Bone marrow (tissue), 2 donors: ENCODE measurements at places on chromosomes 5 and 9.

DNA sequence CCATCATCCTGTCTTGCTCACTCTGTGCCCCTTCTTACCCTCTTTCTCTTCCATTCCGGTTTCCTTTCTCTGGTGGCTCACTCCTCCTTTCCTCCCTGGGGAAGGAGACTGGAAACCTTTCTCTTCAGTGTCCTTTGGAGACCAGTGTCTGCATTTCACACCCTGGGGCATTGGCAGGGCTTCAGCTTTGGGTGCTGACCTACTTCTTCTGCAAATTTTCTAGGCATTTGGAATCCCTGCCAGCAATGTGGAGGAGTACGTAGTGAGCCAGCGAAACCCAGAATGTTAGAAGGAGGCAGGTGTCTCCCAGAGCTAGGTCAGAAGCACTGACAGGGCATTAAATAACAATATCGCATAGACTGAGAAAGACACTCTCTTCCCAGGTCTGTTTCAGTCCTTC lies 122.2 kb downstream of the SLC28A3 start:
- no peak for DNase-seq

DNA sequence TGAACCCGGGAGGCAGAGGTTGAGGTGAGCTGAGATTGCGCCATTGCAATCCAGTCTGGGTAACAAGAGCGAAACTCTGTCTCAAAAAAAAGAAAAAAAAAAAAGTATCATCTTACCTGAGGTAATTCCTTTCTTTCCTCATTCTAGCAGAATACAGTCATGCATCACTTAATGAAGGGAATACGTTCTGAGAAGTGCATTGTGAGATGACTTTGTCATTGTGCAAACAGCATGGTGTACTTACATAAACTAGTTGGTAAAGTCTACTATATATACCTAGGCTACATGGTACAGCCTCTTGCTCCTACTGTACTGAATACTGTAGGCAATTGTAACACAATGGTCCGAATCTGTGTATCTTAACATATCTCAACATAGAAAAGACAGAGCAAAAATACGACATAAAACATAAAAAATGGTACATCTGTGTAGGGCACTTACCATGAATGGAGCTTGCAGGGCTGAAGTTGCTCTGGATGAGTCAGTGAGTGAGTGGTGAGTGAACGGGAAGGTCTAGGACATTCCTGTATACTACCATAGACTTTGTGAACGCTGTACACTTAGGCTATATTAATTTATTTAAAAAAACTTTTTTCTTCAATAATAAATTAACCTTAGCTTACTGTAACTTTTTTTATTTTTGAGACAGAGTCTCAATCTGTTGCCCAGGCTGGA lies 100.4 kb downstream of the GLDC start:
- no peak for DNase-seq

DNA sequence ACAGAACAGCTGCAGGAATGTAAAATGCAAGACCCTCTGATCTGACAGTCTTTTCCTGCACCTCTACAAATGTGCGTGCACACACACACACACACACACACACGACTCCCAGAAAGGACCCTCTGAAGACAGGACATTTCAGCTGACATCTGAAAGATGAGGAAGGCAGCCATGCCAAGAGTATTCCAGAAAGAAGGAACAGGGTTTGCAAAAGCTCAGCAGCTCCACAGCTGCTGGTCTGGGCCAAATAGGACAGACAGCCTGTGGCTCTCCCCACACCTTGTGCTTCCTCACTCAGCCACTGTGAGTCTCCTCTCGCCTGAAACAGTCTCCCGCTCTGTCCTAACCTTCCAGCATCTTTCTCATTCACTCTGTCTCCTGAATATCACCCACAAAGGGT lies 189.0 kb downstream of the PALM2AKAP2 start:
- no peak for DNase-seq

DNA sequence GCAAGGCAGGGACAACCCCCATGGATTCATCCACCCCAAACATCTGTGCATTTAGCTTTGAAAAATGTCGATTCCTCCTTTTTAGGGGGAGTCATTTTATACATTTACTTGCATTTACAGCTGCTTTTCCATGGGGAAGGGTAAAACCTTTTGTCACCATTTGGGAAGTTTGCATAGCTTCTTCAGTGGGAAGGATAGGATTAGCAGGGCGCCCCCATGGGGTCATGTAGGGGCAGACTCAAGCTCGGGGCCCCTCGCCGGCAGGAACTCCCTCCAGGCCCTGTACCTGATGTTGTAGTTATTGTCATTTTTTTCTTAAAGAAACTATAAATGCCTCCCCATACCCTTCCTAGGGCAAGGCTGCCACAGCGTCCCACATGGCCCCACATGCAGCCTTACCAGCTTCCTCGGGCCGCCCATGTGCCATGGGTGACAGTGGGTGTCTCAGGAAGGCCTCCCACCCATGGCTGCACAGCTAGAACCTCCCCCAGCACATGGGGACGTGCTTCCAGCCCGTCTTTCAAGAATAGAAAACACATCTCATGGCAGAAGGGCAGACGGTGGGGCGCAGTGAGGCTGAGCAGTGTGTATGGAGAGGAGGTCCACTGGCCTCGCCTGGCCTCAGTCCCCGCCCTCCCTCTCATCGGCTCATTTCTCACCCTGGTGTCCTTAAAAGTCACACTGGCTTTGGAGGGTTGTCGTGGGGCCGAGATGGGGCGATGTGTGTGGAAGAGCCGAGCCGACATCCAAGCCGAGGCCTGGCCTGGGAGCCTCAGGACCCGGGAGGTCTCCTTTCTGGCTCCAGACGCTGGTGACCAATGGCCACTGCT lies 76.1 kb upstream of the OTULINL start:
- DNase-seq, result no peak

DNA sequence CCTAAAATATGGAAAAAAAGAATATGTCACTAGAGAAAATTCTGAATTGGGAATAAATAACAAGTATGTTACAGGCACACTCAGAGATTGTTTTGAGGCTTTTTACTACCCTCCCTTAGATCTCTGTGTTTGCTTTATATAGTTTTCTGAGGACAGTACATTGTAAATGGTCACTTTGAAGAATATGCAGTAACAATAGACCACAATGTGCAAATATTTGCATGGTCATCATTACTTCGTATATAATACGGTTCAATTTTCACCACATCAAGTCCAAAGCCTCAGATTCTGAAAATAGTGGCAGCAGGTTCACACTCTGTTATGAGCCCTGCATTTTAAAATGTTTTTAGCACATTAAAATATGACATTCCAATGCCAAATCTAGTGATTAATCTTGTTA lies 238.6 kb downstream of the ADAMTS6 start:
- no peak for DNase-seq

GRCh38 chr5:121500310-121500709 lies 351.4 kb upstream of the FTMT start:
- no peak for DNase-seq

DNA sequence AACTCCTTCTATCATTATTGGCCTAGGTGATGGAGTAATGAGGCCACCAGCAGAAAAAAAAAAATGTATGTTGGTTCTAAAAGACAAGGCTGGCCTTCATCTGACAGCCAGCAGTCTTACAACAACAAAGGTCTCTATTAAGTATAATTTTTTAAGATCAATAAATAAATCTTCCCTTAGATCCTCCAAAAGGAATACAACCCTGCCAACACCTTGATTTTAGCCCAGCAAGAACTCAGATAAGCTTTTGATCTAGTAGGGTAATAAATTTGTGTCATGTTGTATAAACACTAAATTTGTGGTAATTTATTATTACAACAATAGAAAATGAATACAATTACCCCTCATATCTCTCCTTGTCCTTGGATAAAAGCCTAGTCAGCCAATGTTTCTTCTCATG lies 633.2 kb upstream of the FAM174A start:
- DNase-seq, result no peak

GRCh38 chr5:40333459-40334241 lies 346.1 kb upstream of the PTGER4 start:
- peak; percentile 84 for DNase-seq
